ENCODE measurements at places on chromosomes 7 and 10.
A peak's percentile ranks its signal among the peaks of the same experiment; 100 is the strongest.

GRCh38 chr7:122488241-122488640, 183.7 kb upstream of the FEZF1 start:
- H3K27me3 ChIP-seq: no peaks in the 10 kb centered on the region
- no peak for DNase-seq
- H3K4me3 ChIP-seq: no peak overlapping the region
- H3K36me3 ChIP-seq: no peaks in the 10 kb centered on the region

DNA sequence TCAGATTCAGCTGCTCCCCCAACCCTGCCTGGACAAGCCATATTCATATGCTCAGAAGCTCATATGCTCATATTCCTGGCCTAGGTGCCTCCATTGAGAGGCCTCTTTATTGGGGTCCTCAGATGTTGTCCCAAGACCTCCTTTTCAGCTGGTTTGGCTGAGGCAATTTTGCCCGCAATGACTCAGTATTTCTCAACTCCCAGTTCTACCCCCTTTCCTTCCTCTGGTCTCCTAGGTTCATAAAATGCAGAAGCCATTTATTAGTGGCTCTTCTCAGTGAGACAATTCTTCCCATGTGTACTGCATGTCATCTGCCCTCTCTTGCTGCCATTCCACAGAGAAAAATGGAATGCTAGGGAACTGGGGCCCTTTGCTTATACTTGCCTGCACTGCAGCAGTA, 110.7 kb downstream of the INHBA start:
- H3K27me3 ChIP-seq: no peaks in the 10 kb centered on the region
- no peak overlapping the region for H3K27ac ChIP-seq
- H3K4me1 ChIP-seq: peaks cover 4% of the 10 kb centered on the region
- peaks cover 20% of the 10 kb centered on the region for H3K36me3 ChIP-seq

GRCh38 chr7:120055300-120055699, 217.7 kb upstream of the KCND2 start:
- H3K27me3 ChIP-seq: no peaks in the 10 kb centered on the region
- H3K36me3 ChIP-seq: no peaks in the 10 kb centered on the region
- no peak overlapping the region for H3K27ac ChIP-seq
- no peak for DNase-seq

GRCh38 chr10:25405871-25406270, 231.1 kb downstream of the GPR158 start:
- H3K4me3 ChIP-seq: no peak overlapping the region
- DNase-seq: no peak
- H3K36me3 ChIP-seq: no peaks in the 10 kb centered on the region
- no peak overlapping the region for H3K27ac ChIP-seq

GRCh38 chr7:33497051-33497450, 367.7 kb downstream of the BBS9 start:
- H3K27me3 ChIP-seq: no peaks in the 10 kb centered on the region
- no peak for DNase-seq
- H3K36me3 ChIP-seq: no peaks in the 10 kb centered on the region
- no peak overlapping the region for H3K27ac ChIP-seq

GRCh38 chr7:16369855-16370254, 51.5 kb downstream of the CRPPA start:
- no peak for DNase-seq
- peaks cover 11% of the 10 kb centered on the region for H3K4me1 ChIP-seq

DNA sequence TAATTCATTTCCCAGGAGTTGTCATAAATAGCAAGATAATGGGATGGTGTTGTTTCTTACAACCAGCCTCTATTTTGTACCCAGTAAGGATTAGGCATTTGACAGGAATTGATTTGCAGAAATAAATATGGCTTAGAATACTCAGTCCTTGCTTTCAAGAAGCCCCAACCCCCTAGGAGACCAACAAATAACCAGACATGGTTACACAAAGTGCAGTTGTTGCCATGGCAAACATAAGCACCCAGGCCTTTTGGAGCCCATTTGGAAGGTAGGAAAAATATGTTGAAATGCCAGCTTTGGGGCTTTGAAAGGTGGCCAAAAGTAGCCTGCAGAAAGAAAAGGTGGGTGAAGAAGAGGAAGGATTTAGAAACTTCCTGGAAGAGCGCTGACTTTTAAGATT, 397.5 kb downstream of the CDC14C start:
- H3K36me3 ChIP-seq: no peaks in the 10 kb centered on the region
- H3K4me1 ChIP-seq: no peaks in the 10 kb centered on the region
- no peaks in the 10 kb centered on the region for H3K27me3 ChIP-seq

DNA sequence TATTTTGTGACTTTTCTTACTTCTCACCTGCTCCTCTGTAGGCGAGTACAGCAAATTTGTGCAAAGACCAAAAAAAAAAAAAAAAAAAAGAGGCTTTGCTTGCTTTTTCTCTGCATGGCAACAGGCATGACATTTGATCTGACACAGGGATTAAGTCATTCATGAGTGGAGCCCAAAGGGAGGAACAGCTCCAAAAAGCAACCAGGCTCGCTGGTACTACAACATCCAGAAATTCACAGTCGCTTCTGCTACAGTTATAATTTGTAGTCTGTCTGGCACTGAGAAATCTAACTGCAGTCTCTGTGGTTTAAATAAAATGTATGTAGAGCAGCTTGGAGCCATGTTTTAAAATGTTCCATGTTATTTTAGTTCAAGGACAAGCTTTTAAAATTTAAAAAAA, 31.7 kb downstream of the MKX start:
- H3K4me1 ChIP-seq: no peaks in the 10 kb centered on the region
- H3K27me3 ChIP-seq: peaks cover 40% of the 10 kb centered on the region
- H3K36me3 ChIP-seq: no peaks in the 10 kb centered on the region
- H3K4me3 ChIP-seq: no peak overlapping the region
- no peak overlapping the region for H3K27ac ChIP-seq
- DNase-seq: no peak

DNA sequence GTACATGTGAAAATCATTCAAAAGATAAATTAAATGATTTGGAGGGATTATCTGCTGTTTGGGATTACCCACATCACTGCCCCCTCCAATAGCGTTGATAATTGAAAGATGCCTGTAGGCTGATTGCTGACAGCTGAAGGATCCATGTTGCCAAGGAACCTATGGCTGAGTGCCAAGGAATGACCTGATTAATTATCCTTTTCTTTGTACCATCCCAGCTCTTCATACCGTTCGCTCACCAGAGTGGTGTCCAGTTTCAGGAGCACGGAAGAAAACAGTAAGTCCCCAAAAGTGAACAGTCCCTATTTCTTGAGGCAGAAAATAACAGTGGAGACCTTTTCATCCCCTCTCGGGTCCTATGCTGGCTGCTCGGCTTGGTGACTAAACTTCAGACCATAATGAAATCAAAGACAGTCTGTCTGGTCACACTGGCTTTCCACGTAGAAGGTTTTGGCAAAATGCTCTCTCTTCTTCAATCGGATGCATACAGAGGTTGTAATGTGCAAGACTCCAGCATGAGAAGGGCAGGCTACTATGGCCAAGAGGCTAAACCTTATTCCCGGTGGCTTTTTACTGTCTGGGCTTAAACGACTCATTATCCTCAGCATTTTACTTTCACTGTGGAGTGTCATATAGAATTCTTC, 108.8 kb downstream of the SPAG6 start:
- no peaks in the 10 kb centered on the region for H3K27me3 ChIP-seq
- no peak overlapping the region for H3K4me3 ChIP-seq

DNA sequence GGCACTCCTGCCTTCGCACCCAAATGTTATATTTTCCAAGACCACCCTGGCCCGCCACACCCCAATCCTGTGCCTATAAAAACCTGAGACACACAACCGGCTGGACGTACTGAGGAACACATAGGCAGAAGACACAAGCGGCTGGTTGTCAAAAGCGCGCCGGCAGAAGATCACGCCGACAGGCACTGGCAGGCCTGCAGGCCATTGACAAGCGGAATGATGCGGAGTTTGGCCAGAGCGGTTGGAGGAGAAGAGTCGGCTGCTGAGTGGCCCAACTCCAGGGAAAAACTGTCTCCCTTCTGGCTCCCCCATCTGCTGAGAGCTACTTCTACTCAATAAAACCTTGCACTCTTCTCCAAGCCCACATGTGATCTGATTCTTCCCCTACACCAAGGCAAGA, 39.7 kb upstream of the SAMD8 start:
- H3K36me3 ChIP-seq: no peaks in the 10 kb centered on the region
- no peaks in the 10 kb centered on the region for H3K27me3 ChIP-seq
- H3K4me3 ChIP-seq: no peak overlapping the region
- no peak for DNase-seq
- no peak overlapping the region for H3K27ac ChIP-seq

DNA sequence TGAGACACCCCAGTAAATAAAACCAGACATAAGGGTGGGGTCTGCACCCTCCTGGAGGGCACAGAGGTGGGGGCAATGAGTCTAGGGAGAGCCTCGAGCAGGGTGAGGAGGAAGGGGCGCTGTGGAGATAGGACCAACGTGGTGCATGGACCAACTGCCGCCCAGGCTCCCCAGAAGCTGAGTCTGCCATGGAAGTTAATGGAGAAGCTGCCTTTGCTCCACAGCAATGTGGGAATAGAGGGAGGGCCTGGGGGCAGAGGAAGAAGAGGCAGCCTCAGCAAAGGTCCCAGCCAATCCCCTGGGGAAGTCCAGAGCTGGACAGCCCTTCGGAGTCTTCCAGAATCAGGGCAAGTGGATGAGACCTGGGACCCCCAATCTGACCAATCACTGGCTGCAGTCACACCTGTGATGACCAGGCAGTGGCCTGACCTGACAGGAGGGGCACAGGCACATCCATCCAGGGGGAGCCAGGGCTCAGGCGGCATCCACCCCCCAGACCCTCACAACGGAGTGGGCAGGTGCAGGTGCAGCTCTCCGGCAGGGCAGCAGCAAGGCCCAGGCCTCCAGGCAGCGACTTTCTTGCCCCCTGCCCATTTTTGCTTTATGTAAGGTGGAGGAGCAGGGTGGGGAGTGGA, 242.2 kb upstream of the PPP2R2D start:
- peaks cover 8% of the 10 kb centered on the region for H3K27me3 ChIP-seq
- H3K4me1 ChIP-seq: no peaks in the 10 kb centered on the region
- no peak overlapping the region for H3K27ac ChIP-seq

DNA sequence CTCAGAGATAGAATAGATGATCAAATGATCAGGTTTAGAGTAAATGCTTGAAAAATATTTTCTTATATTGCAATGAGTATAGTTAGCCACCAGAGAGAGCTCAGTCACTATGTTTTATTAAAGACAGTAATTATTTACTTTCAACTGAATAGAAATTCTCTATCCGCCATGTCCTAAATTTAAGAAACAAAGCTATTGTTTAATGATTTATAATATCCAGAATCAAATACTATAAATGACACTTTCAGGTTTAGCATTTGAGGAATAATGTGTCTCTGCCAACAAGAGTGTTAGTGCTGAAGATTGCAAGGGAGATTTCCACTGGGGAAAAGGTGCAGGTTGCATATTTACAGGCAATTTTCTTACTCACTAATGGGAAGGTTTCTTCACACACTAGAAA, 184.7 kb downstream of the DGKB start:
- no peaks in the 10 kb centered on the region for H3K27me3 ChIP-seq
- no peak overlapping the region for H3K27ac ChIP-seq
- no peak overlapping the region for H3K4me3 ChIP-seq
- H3K4me1 ChIP-seq: no peaks in the 10 kb centered on the region
- no peaks in the 10 kb centered on the region for H3K36me3 ChIP-seq

DNA sequence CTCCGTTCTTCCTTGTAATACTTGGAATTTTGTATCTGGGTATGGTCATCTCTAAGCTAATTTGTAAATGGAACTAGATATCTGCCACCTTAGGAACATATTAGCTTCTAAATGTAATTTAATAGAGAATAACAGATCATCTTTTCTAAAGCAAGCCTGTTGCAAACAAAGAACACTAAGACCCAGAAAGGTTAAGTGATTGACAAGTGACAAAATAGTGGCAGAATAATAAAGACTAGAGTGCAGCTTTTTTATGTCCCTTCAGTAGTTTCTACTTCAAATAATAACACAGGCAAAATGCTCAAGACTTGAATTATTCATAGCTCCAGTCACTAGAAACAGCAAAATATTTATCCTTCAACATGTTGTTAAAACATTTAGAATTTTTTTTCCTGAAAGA, 91.7 kb downstream of the MET start:
- H3K36me3 ChIP-seq: no peaks in the 10 kb centered on the region
- H3K27ac ChIP-seq: no peak overlapping the region
- DNase-seq: no peak
- H3K4me3 ChIP-seq: no peak overlapping the region

DNA sequence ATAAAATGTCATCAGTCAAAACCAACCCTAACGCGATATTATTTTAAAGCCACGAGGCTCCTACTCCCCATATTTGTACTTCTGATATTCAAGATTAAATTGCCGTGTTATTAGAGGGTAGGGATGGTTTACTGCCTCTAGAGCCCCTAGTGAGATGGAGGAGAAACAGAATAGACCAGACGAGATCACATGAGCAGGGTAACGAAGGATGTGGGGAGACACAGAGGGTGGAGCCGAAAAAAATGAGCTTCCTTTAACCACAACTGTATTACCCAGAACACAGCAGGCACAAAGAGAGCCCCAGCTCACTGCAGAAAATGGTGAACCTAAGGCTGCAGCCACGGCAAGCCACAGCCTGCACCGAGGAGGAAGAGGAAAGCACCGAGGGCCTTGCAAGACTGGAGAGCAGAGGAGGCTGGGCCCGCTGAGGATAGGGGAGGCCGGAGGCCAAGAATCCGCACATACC, 14.3 kb downstream of the ZC3HAV1 start:
- H3K27me3 ChIP-seq: no peaks in the 10 kb centered on the region
- H3K4me3 ChIP-seq: peak overlapping the region; percentile 74
- peak overlapping the region; percentile 97 for H3K27ac ChIP-seq
- peaks cover 17% of the 10 kb centered on the region for H3K36me3 ChIP-seq
- peaks cover 60% of the 10 kb centered on the region for H3K4me1 ChIP-seq

DNA sequence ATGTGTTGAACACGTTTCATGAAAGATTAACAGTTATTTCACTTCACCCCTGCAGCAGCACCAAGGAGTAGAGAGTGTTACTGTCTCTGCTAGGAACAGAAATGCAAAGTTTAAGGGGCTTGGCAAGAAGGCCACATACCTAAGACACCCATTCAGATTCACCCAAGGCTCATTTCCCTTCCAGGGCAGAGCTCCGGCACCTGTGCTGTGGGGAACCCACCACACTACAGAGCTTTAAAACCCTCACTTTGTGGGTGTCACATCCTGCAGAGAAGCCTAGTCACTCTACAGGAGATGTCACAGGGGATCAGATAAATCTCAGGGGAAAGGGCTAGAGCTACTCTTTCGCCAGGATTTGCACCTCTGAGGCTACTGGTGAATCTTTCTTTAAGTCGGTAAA, 176.1 kb upstream of the KLF6 start:
- peak overlapping the region; percentile 83 for H3K27ac ChIP-seq
- DNase-seq: peak; percentile 70
- no peaks in the 10 kb centered on the region for H3K36me3 ChIP-seq
- peak overlapping the region; percentile 77 for H3K4me3 ChIP-seq

DNA sequence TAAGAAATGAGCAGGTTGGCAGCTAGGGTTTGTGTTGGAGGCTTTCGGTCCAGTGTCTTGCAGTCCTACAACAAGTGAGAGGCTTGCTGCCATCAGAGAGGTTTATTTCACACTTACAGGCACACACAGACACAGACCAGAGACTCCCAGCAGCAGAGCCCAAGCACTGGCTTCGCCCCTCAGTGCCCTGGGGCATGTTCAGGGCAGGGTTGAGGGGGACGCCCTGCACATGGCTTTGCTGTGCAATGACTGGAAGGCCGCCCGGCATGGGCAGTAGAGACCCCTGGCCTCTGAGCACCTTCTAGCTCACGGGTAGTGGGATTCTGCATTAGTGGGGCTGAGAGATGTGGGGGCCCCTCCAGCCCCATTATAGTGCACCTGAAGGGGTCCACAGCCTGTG, 3.8 kb downstream of the SPRN start:
- H3K4me3 ChIP-seq: no peak overlapping the region
- no peaks in the 10 kb centered on the region for H3K27me3 ChIP-seq
- peaks cover 7% of the 10 kb centered on the region for H3K36me3 ChIP-seq
- DNase-seq: no peak

GRCh38 chr7:153444641-153445040, 607.6 kb upstream of the DPP6 start:
- no peaks in the 10 kb centered on the region for H3K27me3 ChIP-seq
- no peaks in the 10 kb centered on the region for H3K4me1 ChIP-seq
- no peak for DNase-seq
- H3K4me3 ChIP-seq: no peak overlapping the region
- no peaks in the 10 kb centered on the region for H3K36me3 ChIP-seq
- no peak overlapping the region for H3K27ac ChIP-seq

Measured in natural killer cell treated with Interleukin-12 subunit alpha and Interleukin-12 subunit beta and Interleukin-15 and Interleukin-18, amount 100 ng/mL, for 72 hours (primary cell).